ENCODE measurements at places on chromosomes 5 and 9.
A peak's percentile ranks its signal among the peaks of the same experiment; 100 is the strongest.

GRCh38 chr9:2065704-2066103 is 50.6 kb downstream of the SMARCA2 start:
- no peak for DNase-seq

- DNase-seq: no peak
Measured at GRCh38 chr5:123855609-123856008, 343.6 kb downstream of the CSNK1G3 start.

- DNase-seq: peak; percentile 80
Measured at GRCh38 chr9:121073038-121073437, 1.7 kb upstream of the CNTRL start.

GRCh38 chr5:72499730-72500129 is 7.5 kb downstream of the ZNF366 start:
- no peak for DNase-seq

- no peak for DNase-seq
Measured at GRCh38 chr9:97562542-97562941, 61.1 kb downstream of the TMOD1 start.

GRCh38 chr5:73115399-73116051 is 4.8 kb upstream of the TMEM171 start:
- peak; percentile 76 for DNase-seq

DNA sequence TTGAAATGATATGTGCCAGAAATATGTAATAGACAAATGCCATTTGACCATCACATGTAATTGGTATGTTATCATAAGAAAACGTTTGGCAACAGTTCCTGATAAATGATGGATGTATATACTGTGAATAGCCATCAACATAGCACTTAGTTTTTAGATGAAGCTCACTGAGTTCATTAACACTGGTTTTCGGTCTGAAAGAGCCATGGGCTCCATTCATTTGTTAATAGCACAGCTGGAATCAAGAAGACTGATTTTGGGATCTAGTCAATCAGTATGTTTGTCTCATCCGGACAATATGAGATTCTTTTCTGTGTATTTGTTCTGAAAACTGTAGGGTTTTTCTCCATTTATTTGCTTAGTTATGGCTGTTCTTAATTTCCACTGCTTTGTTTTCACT is 413.5 kb upstream of the CLINT1 start:
- DNase-seq: no peak

- no peak for DNase-seq
Measured at GRCh38 chr5:122492675-122493074, 180.6 kb downstream of the SNCAIP start.

GRCh38 chr9:18068900-18069299 is 405.1 kb upstream of the ADAMTSL1 start:
- no peak for DNase-seq

DNA sequence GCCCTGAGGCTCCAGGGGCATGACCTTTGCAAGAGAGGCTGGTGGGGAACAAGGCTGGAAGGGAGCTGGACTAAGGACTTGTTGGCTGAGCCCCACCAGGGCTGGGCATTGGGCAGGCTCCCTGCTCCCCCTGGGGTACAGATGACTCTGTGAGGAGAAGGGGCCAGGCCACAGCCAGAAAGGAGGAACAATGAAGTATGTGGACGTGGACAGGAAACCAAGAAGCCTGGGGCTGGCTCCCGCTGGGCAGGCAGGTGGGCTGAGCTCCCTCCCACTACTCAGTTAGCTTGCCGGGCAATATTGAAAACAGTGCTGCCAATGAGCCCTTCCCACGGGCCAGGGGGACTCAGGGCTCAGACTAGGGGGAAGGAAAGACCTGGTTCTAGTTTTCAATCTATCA is 66.1 kb upstream of the SPTLC1 start:
- no peak for DNase-seq

- no peak for DNase-seq
Measured at GRCh38 chr9:129823542-129823934, 398 bp downstream of the TOR1A start.

- DNase-seq: no peak
Measured at GRCh38 chr5:107519900-107520354, 150.8 kb downstream of the EFNA5 start.

GRCh38 chr5:158064334-158065123 is 205.6 kb upstream of the CLINT1 start:
- DNase-seq: no peak

DNA sequence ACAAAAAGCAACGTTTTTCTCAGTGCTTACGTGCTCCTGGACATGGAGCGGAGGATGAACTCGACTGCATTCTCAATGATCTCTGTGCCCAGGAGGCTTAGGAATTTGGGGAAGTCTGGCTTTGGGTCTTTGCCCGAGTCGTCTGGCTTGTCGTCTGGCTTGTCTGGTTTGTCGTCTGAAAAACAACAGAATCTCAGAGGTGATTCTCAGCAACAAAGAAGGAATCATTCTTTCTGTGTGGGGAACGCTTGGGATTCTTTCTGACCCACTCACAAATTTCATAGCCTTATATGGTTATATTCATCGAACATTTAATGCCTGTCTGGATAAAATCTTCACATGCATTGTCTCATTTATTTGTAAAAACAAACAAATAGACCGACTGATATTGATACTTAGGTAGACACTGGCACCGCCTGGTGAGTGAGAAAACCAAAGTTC is 4.7 kb downstream of the C5orf46 start:
- DNase-seq: peak; percentile 6

DNA sequence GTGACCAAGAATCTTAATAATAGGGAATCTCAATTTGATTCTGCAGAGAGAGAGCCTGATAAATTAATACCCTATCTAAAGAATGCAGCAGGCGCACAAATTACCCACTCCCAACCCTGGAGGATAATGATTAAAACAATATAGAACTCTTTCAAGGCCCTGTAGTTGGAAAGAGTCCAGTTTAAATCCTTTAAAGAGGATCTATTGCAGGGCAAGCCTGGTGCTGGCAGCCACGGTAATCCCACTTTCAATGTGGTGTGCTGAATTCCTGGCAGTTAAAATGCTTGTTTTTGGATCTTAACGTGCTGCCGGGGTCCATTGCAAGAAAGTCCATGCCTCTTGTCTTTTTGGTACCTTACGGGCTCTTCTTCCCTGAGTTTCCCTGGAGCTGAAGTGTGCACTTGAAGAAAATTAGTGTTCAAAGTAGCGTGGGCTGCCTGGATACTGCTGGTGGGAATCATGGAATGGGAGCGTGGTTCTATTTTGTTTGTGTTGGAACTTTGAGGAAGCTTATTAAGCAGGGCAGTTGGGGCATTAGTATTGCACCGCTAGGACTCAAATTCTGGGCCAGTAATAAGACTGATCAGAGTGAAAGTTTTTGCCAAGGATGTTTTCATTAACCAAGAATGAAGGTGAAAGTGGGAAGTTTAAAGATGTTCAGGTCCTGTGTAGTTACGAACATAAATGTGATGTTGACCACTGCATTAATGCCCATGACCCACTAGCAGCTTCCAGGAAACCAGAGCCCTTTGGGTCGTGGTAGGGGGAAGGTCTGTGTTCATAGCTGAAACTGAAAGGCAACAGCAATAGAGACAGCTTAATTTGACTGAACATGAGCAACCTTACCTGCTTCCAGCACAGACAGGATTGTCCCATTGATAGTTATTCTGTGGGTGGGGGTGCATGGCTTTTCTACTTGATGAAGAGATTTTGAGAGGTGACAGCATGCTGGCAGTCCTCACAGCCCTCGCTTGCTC is 20.8 kb downstream of the MARCHF6 start:
- peak; percentile 33 for DNase-seq

- DNase-seq: no peak
Measured at GRCh38 chr9:35748242-35748857, 678 bp downstream of the GBA2 start.

DNA sequence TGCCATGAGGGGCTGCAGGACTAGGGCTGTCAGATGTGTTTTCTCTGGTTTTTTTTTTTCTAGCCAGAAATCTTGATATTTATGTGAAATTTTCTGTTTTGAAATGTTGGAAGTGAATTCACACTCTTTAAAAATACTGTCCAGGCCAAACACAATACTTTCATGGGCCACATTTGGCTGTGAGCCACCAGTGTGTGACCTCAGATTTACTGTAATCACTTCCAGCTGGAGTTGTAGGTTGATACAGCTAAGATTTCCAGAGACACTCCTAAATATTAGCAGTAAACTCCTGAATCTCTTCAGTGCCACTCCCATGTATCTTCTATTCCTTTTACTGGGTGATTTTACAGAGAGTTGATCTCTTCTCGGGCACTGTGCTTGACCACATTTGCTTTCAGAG is 92.2 kb upstream of the CKMT2 start:
- DNase-seq: peak; percentile 50

DNA sequence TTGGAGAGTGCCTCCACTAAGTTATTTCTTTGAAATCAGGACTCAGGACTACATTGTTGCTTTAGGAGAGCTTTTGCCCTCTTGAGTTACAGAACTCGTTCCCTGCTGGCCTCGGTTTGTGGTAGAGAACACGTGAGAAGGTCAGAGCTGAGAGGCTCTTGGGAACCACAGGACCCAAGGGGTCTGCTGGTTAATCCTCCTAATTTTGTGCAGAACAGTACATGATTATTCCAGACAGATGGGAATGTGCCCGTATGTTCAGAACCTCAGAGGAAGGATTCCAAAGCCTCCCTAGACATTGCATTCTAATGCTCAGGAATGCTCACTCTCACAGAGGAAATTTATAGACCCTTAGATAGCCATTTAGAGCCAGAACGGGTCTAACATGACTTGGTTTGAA is 25.2 kb upstream of the BASP1 start:
- no peak for DNase-seq

- DNase-seq: no peak
Measured at GRCh38 chr9:123460091-123460490, 104.1 kb downstream of the CRB2 start.

- DNase-seq: no peak
Measured at GRCh38 chr5:42005561-42006153, 80.6 kb downstream of the FBXO4 start.

DNA sequence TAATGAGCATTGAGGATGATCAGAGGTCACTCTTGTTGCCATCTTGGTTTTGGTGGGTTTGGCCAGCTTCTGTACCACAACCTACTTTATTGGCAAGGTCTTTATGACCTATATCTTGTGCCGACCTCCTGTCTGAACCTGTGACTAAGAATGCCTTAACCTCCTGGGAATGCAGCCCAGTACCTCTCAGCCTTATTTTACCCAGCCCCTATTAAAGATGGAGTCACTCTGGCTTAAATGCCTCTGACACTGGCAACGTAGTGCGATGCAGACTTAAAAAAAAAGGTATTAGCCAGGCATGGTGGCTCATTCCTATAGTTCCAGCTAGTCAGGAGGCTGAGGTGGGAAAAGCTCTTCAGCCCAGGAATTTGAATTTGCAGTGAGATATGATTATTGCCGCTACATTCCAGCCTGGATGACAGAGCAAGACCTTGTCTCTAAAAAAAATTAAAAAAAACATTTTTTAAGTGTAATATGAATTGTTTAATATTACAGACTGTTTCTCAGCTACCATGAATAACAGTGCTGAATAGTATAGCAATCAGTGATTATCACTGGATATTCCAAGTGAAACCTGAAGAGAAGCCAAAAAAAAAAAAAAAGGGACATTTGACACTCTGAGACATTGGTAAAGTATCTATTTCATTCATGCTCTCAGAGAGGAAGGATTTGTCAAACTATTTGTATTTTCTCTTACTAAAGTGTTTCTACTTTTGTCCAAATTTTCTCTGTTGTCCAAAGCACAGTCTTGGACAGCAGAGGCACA is 18.3 kb upstream of the STOM start:
- peak; percentile 48 for DNase-seq

GRCh38 chr5:137666461-137666850 is 69.4 kb downstream of the KLHL3 start:
- no peak for DNase-seq

- DNase-seq: no peak
Measured at GRCh38 chr5:127331890-127332649, 41.5 kb downstream of the MEGF10 start.

GRCh38 chr5:147388184-147389108 is 121.4 kb downstream of the DPYSL3 start:
- DNase-seq: no peak

DNA sequence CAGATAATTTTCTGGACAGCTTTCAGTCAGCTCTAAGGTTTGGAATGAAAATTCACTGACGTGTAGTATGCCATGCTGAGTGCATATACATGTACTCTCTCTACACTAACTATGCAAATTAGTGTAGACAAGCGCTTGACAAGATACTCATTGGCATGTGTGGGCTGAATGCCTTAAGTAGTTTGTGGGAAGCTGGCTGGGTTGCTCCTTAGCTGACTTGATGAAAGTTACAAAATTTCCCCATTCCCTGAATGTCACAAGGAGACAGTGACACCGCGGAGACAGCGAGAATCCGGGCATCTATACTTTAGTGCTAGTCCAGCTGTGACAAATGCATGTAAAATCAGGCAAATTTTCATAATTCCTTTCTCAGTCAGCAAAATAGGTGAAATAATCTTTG is 51.6 kb upstream of the C5orf46 start:
- no peak for DNase-seq

DNA sequence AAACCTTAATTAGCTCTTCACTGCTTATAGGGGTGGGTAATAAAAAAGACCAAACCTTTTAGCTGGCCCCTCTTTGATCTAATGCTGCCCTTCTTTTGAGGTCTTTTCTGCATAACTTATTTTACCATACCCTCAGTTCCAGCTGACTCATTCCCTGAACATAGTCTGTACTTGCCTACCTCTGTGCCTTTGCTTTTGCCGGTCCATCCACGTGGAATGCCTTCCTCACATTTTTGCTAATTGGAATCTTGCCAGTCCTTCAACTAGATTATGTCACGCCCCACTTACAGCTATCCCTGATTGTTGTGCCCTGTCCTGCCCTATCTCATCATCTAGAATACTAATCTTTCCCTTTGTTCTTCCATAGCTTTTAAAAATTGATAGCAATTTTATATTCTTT is 44.2 kb downstream of the FAF2 start:
- no peak for DNase-seq

- no peak for DNase-seq
Measured at GRCh38 chr5:135921388-135921787, 25.7 kb upstream of the IL9 start.

DNA sequence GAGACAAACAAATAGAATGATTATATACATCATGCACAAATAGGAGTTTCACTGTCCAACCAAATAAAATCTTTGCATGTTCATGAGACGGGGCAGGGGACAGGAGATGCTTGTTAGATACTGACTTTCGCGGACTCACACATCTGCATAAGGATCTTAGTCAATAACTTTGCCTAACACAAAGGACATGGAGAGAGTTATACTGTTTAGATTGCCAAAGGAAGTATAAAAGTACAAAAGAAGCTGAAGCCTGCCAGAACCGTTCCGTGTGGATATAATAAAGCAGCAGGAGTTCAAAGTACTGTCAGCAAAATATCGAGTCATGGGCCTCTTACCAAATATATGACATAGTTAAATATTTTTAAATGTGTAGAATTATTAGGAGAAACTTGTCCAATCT is 1148.4 kb downstream of the EFNA5 start:
- peak; percentile 31 for DNase-seq

- no peak for DNase-seq
Measured at GRCh38 chr5:57539281-57539701, 56.7 kb upstream of the ACTBL2 start.

DNA sequence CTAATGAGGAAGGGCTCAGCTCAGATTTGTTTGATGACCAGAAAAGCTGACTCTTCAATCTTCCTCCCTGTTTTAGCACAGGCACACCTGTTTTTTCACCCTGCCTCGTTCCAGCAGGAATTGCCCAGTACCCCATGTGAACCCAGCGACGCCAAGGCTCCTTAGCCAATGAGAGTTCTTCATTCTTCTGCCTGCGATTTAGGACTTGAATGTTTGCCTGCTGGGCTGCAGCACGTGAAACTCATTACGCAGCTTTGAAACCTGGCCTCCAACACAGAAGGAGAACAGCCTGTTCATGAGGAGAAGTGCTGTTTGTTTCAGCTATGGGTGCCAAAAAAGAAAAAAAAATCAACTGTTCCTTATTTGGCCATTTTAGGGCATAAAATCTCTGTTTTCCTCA is 315.5 kb downstream of the TRPM3 start:
- DNase-seq: no peak
